ENCODE measurements at places on chromosomes 16 and 17.

DNA sequence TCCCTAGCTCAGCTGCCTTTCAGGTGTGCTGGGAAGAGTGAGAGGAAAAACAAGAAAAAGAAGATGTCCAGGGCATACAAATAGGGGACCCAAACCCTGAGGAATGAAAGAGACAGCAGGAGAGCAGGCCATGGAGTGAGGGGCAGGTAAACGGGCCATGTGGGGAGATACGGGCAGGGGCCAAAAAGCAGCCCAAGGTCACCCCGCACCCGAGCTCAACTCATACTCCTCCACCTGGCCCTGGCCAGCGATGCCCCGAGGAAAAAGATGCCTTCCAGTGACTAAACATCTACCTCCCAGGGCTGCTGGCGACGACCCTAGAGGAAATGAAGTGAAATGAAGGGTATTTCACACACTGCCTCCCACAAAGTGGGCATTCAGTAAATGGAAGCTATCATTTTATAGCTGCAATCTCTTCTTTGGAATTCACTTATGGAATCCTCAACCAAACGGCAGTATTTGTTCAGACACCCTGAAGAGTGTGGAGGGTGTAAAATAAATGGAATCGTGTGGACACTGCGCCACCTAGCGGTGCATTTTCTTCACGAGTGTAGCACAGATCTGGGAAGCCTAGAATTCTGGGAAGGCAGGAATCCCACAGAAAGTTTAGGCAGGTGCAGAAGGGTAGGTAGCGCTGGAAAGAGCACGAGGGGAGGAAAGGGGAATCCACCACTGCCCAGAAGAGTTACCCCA, 14.9 kb downstream of the ELAC2 start:
- DNase-seq = no peak

- no peak for DNase-seq
Measured at GRCh38 chr16:52271088-52271750, 275.7 kb downstream of the TOX3 start.

GRCh38 chr16:35745191-35745590, 2285.8 kb downstream of the TP53TG3F start:
- DNase-seq = no peak

GRCh38 chr17:77502626-77503292, 362.0 kb downstream of the SEC14L1 start:
- no peak for DNase-seq

- DNase-seq = no peak
Measured at GRCh38 chr16:74578838-74579237, 28.1 kb downstream of the GLG1 start.

DNA sequence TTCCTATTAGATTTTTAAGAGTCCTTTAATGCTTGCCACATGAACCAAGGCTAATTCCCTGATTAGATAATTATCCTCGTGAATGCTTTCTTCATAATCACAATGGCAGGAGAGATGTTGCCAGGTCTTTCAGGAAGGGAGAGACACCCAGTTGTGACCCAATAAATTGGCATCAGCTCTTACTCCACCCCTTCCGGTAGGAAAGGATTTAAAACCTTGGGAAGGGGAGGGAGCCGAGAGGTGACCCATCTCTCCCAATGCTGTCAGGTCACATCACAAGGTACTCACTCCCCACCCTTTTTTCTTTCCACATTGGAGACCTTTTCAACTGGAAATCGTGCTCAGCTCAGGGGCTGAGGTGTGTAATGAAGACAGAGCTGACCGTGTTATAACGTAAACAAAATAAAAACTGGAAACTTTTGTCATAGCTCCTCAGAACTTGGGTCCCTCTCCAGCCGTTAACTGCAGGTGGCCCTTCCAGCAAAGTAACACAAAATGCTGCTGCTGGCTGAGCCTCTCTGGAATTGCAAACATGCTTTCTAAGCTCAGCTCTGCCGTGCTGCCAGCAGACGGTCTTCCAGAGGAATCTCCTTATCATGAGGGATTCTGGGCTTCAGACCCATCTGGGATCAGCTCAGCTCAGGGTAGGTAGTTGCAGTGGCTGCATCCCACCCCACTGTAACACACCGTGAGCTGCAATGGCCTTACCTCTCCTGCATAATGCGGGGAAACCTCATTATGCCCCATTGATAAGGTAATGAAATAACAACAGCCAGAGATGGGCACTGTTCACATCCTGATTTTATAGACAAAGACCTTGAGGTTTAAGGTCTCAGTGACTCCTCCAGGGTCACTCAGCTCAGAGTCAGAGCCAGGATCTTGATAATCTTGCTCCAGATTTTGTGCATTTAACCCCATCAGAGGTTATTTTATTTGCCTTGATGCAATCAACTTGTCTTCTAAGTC, 15.6 kb downstream of the TMEM100 start:
- no peak for DNase-seq

DNA sequence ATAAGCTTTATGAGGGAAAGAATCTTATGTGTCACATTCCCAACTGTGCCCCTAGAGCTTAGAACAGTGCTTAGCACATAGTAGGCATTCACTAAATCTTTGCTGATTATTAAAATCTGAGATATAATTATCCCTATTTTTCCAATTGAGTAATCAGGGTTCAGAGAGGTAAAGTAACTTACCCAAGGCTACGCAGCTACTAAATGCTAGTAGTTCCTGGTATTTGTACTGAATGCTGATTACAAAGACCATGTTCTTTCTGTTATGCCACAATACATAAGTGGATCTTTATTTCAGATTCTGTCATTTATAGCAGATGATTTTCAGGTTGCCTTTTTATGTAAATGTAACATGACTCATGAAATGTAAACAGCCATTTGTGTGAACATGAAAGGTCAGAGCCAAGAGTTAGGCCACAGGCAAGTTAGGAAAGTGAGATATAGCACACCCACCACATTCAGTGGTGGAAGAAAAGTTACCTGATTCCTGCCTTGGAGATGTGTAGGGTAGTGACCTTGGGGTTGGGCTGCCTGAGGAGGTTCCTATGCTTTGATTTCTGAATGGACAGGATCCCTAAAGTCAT, 77.2 kb downstream of the FTO start:
- DNase-seq = no peak

DNA sequence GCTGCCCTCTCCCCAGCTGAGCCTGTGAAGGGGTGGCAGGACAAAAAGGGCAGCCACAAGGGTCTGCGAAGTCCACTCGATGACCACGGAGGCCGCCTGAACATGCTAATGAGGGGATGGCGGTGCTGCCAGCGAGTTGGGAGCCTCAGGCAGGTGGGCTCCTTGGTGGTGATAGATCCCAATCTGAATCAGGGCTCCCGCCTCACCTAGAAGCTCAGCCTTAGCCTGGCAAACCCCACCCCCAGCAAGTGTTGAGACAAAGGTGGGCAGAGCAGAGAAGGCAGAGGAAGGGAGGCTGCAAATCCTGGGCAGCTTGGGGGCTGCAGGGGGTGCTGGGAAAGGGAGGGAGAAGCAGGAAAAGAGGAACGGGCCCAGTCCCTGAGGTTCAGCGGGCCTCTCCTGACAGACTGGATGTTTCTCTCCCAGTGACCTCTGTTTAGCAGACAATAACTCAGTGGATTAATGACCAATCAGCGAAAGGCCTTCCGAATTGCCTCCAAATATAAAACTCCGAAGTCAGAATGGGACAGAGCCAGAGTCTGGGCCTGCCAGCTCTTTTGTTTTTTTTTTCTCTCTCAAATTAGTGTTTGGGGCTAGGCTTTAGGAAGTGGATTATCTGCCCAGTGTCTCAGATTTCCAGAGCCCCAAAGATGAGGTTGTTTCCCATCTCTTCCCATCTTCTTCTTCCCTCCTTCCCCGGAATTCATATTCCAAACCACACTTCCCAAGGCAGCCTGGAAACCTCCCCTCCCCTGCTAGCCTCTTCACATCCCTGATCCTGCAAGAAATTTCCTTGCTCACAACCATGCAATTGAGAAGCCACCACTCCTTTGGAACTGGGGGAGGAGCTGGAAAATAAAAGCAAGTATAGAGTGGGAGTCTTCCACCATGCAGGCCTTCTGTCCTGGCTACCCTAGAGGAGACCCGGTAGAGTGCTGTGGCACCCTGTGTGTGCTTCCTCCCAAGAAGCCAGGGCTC, 15.2 kb upstream of the HOXB2 start:
- DNase-seq = no peak

DNA sequence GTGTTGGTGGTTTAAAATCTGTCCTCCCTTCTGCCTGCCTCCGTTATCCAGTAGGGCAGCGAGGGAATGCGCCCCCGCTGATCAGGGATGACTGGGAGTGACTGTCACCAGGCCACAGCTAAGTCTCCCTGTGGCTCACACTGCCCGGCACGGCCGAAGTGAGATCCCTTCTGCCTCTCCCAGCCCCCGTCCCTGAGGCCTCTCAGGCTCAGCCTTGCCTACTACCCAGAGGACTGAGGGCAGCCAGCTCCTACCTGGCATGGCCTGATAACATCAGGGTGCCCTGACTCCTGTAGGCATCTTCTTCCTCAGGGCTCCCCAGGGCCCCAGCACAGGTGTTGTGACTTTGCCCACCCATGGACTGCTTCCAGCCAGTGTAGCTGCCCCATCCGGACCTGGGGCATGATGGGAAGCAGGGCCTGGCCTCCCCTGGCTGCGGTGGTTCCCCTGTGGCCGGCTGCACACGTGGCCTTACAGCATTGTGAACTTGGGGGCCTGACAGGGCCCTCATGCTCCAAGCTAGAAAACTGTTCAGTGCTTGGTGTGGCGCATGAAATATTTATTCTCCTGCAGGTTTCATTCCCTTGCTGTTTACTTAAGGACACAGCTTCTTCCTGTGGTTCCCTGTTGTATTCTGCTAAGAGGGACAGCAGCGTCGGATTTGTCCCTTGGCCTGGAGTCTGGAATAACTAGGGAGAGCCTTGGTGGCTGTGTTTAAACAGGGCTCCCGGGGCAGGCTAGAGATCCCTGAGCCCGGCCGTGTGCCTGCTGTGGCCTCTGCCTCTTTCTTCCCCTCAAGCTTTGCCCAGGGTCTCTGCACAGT, 30.0 kb downstream of the GINS2 start:
- DNase-seq = no peak

DNA sequence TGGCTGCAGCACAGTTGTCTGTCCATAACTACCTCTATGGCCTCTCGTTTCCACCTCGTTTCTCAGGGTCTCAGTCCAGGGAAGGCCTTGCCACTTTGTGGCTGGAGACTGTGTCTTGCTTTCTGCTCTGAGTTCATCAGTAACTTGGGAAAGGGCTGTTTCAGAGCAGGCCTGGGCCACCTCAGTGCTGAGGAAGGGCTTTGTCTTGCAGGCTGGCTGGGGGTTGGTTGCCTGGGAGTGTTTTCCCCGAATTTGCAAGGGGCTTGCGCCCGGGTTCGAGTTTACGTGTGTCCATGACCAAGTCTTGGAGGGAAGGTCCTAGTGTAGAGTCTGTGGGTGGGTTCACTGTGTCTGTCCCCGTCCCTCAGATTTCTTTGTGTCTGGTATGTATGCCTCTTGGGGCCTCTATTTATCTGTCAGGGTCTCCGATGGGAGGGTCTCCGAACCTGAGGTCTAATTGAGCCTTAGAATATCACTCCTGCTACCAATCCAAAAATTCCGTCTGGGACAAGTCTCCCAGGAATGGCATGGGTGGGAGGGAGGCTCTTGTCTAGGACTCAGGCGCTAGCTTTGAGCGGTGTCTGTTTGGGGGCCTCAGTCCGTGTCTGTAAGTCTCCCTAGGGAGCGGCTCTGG, 594 bp upstream of the TGFB1I1 start:
- DNase-seq = no peak

GRCh38 chr16:56382901-56383355, 42.4 kb downstream of the AMFR start:
- DNase-seq = no peak

GRCh38 chr17:80047176-80047575, 10.7 kb downstream of the CCDC40 start:
- no peak for DNase-seq

DNA sequence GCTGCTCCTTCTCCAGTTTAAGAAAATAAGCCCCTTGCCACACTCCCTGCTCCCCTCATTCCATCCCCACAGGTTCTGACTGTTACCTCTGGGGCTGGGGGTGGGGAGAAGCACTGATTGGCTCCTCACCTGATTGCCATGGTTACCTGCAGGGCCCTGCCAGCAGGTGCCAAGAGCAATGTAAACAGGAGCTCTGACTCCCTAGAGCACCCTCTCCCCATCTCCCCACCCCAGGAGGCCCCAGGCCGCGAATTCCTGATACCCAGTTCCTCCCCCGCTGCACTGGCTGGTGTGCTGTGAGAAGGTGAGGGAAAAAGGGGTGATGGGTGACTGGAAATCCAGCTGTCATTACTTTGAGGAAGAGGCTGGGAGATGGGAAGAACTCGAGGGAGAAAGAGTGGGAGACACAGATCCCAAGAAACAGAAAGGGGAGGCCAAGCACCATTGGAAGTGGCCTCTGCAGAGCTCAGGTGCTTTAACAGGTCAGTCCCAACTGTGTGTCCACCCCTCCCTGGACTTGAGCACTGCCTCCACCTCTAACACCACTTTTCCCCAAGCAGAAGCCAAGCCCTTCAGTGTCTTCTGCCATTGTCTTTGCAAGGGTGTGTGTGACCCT, 4.5 kb downstream of the PCGF2 start:
- no peak for DNase-seq

DNA sequence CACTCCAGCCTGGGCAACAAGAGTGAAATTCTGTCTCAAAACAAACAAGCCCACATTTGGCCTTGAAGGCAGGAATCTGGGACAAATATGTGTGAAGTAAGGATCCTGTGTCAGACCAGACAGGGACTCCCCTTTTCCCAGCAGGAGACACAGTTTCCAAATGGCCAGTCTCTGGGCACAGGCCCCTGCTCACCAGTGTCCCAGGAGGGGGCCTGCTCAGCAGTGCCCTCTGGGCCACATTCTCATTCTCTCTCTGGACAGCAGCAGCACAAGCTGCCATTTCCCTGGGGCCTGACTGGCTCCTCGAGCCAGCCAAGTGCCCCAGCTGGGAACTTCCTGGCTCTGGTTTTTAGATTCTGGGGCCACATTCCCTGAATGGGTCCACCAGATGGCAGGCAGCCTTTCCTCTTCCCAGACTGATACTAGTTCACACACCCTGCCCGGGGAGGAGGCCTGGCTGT, 11.7 kb upstream of the MNT start:
- DNase-seq = no peak

GRCh38 chr17:75261336-75262111, at the start of the genes GGA3 and MRPS7:
Gene GGA3, minus strand, starts transcription at chr17:75261606. Its CDS starts 19 bp downstream, at chr17:75261587.
Gene MRPS7, plus strand, starts transcription at chr17:75261879. Its CDS starts 22 bp downstream, at chr17:75261901.
- no peak for DNase-seq

DNA sequence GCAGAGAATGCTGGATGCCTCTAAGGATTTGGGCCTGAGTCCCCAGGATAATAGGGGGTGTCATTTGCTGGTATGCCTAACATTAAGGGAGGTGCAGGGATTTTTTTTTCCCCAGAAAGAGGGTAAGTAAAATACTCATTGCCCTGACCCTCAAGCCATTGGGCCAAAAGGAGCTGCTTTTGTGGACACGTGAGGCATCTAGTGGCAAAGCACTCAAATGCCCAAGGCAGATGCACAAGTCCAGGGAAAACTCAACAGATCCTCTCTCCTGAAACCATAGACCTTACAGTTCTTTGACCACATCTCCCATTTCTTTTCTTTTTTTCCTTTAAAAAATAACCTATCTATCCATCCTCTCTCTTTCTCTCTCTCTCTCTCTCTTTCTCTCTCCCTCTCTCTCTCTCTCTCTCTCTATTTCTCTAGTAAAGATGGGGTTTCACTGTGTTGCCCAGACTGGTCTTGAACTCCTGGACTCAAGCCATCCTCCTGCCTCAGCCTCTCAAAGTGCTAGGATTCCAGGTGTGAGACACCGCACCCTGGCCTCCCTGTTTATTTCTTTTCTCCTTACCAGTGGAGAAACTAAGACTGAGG, 11.8 kb downstream of the IRX5 start:
- no peak for DNase-seq

GRCh38 chr17:15341385-15341849, at the start of gene TEKT3:
Gene TEKT3, minus strand, starts transcription at chr17:15341597. Its CDS starts 10,012 bp downstream, at chr17:15331585.
- no peak for DNase-seq

Measured in vagina (tissue), 2 donors.